Stimulated activated CD4-positive, alpha-beta T cell treated with anti-CD3 and anti-CD28 coated beads, Interleukin-4, amount 100 ng/mL, for 48 hours (primary cell): ENCODE measurements at places on chromosomes 5 and 9.

- no peak for DNase-seq
Observed at GRCh38 chr9:108776920-108777639, 78.7 kb downstream of the ACTL7B start.

- no peak for DNase-seq
Observed at GRCh38 chr5:139391570-139392323, 2.0 kb upstream of the MZB1 start.

DNA sequence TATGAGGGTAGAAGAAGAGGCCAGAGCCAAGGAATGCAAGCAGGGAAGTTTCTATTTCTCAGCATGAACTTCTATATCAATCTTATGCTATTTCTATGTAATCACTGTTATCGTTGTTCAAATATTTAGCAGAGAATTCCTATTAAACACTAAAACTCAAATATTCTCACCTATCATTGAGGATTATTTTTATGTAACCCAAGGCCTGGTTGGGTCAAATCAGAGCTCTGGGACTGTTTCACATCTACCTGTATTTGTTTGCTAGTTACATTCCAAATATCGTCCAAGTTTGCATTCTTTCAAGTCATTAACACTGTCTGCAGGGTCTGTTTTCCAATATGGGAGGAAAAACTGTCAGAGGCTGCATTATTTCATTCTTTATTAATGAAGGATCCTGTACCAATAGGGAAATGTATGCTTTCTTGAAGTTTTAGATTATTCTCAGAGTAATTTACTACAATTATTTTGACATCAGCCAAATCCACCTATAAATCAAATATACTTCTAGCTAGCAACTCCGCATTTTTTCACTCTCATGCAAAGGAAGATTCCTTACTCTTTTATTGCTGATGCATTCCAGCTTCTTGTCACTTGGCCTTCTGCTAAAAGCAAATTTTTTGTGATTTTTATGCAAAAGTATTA lies 52.2 kb downstream of the LURAP1L start:
- no peak for DNase-seq

DNA sequence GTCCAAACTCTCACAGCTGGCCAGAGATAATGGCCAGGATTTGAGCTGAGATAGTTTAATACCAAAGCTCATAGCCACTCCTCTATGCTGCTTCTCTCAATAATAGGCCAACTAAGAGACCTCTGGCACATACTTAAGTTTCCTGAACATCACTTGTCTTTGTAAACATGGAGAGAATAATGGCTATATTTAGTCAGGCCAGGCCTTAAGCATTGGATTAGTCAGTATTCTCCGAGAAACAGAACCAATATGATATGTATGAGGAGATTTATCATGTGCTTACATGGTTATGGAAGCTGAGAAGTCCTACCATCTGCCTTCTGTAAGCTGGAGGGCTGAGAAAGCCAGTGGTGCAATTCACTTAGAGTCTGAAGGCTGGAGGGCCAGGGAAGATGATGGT lies 45.4 kb downstream of the CFAP95 start:
- DNase-seq: no peak

DNA sequence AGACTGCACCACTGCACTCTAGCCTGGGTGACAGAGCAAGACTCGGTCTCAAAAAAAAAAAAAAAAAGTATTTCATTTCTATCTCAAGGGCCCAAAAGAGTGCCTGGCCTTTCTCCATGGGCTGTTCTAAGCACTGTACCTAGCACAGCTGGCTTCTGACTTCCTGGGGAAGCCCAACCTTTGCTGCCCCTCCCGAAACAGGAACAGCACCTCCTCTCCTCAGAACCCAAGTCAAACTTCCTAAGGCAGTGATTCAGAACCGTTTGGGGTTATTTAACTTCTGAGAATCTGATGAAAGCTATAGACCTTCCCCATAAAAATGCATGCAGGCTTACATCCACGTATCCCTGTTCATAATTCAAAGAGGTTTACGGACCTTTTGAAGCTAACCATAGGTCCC lies 57.8 kb downstream of the NRG2 start:
- no peak for DNase-seq

- no peak for DNase-seq
Observed at GRCh38 chr9:112009656-112010055, 113.0 kb downstream of the UGCG start.

GRCh38 chr9:122402403-122402871 lies 31.6 kb downstream of the PTGS1 start:
- peak; percentile 48 for DNase-seq

- DNase-seq: no peak
Observed at GRCh38 chr5:105134328-105134727, 1571.7 kb upstream of the NUDT12 start.

GRCh38 chr9:105425816-105426433 lies 21.9 kb upstream of the FSD1L start:
- DNase-seq: no peak

GRCh38 chr9:115008536-115009270 lies 78.3 kb upstream of the TNFSF8 start:
- peak; percentile 38 for DNase-seq

DNA sequence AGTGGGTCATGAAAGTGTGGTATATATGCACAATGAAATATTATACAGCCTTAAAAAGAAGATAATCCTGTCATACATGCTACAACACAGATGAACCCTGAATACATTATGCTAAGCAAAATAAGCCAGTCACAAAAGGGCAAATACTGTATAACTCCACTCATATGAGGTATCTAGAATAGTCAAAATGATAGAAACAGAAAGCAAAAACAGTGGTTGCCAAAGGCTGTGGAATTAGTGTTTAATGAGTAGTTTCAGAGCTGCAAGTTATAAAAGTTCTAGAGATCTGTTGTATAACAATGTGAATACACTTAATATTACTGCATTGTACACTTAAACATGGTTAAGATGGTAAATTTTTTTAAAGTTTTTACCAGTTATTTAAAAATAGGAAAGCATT lies 135.0 kb downstream of the OXCT1 start:
- DNase-seq: no peak

DNA sequence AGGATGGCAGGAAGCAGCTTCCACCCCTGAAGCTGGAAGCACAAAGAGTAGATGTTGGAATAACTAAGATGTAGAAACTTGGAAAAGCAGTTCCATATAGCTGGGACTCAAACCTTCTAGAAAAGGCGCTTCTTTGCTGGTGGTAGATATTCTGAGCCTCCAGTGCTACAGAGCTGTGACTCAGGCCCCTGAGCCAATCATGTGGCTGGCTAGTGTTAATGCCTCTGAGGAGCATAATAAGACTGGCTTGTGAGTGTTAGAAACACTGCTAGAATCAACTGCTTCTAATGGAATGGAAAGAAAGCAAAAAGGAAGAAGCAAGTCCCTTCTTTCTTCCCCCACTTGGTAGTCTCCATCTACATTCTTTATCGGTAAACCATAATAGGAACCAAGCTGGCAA lies 234.2 kb upstream of the DMAC1 start:
- DNase-seq: no peak

DNA sequence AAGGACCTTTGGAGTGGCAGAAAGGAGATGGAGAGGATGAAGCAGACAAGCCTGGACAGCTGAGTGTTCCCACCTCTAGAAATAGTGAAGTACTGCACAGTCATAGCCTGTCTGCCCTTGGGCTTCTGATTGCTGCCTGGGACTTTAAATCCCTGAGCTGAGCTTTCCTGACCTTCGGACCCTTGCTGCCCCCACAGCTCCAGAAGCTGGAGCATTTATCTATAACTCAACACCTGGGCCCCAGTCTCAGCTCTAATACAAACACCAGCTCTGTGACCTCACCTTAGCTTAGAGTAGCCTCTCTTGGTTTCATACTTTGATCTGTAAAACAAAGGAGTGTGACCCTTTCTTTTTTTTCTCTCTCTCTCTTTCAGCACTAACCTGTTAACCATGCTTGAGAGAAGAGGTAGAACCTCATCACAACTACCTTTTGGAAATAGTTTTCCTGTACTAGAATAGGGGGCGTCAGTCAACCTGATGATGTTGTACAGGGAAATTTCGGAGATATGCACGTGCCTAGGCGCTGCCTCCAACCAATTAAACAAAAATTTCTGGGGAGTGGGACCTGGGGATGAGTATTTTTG lies 25.4 kb upstream of the ELL2 start:
- DNase-seq: no peak

DNA sequence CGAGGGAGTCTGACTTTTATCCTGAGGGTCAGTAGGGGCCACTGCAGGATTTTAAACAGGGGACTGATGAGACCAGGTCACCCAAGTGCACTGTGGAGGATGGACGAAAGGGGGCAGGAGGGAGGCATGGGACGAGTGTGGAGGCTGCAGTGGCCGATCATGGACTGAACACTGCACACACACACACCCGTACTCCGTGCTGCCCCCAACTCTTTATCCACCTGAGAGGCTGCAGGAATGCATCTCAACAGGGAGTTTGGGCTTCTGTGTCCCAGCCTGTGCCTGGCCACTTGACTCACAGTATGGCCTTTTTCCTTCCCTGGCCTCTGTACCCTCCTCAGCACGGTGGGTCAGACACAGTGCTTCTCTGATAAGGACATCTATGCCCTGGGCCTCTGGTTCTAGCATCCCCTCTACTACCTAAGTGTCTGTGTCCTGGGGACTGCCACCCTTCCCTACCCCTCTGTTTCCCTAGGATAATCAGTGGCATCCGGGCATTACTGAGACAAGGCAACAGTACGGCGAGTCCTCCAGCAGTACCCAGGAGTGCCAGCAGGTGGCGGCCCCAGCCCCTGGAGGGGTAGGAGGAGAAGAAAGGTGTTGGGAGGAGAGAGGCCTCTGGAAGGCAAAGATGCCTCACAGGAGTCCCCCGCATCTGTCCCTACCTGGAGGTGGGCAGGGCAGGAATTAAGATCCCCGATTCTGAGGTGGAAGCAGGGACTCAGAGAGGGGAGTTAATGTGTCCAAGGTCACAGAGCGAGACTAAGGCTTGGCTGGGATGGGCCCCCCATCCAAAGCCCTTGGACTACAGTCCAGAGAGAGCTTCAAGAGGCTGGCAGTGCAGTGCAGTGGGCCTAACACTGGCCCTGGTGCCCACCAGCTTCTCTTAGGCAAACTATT lies 5.1 kb upstream of the CDX1 start:
- peak; percentile 68 for DNase-seq

- DNase-seq: no peak
Observed at GRCh38 chr5:26237489-26237888, 800.9 kb downstream of the CDH9 start.

- no peak for DNase-seq
Observed at GRCh38 chr9:14618836-14619420, 74.3 kb downstream of the ZDHHC21 start.

DNA sequence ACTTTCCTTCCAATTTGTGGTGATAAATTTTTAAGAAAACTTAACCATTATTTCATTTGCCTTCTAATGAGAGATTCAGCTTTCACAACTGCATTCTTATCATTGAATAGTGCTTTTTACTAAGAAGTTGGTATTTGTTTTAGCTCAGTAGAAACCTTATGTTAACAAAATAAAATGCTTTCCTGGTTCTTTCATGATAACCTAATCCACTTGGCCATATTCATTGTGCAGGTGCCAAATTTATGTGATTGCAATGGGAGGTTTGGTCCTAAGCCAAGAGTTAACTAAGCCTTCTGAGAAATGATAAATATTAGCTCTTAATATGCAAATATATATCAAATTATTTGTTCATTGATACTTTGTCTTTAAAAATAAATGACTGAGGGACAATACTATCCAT lies 141.1 kb upstream of the TLE4 start:
- no peak for DNase-seq

GRCh38 chr5:82684165-82684564 lies 393.0 kb downstream of the TMEM167A start:
- no peak for DNase-seq

DNA sequence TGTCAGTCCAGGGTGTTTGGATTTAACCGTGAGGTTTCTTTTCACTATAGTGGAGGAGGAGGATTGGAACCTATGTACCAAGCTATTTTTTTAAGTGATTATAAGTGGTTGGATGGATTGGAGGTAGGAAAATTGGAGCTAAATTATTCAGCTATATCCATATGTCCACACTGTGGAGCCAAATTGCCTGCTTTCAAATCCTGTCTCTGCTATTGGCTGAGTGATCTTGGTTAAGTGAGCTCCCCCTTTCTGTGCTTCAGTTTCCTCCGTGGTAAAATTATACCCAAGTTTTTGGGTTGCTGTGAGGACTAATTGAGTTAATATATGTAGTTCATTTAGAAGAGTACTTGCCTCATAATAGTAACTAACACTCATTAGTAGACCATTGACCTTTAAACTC lies 2.5 kb downstream of the CENPP start:
- no peak for DNase-seq

GRCh38 chr5:150333400-150333799 lies 24.1 kb upstream of the TCOF1 start:
- no peak for DNase-seq

GRCh38 chr5:76207120-76207519 lies 123.9 kb downstream of the SV2C start:
- no peak for DNase-seq

GRCh38 chr9:21591221-21592062 lies 109.3 kb upstream of the IFNE start:
- peak; percentile 33 for DNase-seq

DNA sequence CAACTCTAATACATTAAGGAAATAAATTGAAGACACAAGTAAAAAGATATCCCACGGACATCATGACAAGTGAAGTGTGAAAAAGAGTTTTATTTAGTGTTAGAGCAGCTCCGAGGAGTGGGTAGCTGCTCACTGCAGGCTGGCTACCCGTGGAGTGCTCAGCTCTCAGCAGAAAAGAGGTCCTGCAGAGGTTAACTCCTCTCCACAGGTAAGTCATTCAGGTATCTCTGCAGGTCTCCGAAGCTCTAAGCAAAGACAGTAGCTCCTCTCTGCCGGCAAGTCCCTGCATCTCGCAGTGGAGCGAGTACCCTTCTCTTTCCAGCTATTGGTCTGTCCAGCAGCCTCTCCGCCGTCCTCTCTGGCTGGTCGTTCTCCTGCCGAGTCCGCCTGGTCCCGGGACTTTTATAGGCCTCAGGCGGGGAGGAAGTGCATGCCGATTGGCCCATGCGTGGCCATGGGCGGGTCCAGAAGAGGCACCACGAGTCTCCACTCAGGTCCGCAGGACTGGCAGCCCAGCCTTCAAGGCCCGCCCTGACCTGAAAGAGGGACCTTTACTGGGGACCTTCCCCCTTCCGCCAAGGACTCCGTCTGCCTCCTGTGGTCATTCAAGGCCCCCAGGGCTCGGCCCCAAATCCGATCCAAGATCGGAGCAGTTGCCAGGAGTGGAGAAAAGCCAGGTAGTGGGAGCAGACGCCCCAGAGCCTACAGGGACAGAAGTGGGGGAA lies 29.9 kb downstream of the BTNL9 start:
- no peak for DNase-seq

- no peak for DNase-seq
Observed at GRCh38 chr5:124849774-124850173, 103.3 kb upstream of the ZNF608 start.

GRCh38 chr9:91197232-91198181 lies 164.2 kb downstream of the AUH start:
- no peak for DNase-seq

DNA sequence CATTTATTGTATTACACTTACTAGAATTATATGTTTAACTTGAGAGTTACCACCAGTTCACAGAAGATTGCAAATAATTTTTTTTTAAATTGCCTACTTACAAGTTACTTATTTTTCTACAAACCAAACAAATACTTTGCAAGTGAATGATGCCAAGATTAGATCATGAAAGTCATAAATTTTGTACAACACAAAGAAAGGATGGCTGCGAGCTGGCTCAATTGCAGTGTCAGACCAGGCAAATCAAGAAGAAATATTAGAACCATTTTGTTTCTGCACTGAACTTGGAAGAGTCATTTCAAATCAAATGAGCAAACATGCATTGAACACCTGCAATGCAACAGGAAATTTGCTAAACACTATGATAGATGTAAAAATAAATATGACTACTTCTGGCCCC lies 97.3 kb downstream of the PLCXD3 start:
- no peak for DNase-seq
